Fibroblast of mammary gland (primary cell): ENCODE measurements at places on chromosomes 4 and X.
A peak's percentile ranks its signal among the peaks of the same experiment; 100 is the strongest.

- peak; percentile 48 for DNase-seq
Observed at GRCh38 chr4:76950052-76950955, 752 bp downstream of the SEPTIN11 start.

GRCh38 chr4:39928538-39928937, 49.2 kb downstream of the PDS5A start:
- DNase-seq, result no peak

- peak; percentile 35 for DNase-seq
Observed at GRCh38 chrX:15334561-15334960, 762 bp downstream of the PIGA start.

DNA sequence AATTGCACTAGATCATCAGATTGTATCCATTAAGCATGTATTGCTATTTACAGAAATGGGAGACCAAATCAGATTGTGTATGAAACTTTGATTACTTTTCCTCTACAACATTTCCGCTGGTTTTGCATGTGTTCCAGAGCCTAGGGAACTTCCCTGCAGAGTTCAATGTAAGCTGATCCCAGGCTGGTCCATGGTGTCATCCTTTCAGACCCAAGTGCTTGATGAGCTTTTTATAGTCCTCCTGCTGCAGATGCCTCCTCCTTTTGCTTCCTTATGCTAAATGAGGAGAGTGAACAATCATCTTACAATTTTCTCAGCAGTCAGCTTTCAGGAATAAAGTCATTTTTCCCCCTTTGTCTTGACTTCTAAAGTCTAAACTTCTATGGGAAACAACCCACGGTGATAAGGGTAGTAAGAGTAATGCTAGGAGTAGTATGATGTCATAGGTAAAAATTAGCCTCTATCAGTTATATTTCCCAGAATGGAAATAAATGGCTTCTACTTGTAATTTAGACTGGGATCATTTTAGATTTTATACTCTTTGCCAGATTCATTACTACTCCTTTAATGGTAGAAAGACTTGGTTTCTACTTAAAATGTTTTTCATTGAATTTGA, 55.1 kb upstream of the SLC4A4 start:
- DNase-seq, result no peak

- DNase-seq, result peak; percentile 94
Observed at GRCh38 chrX:48487362-48487798, 11.4 kb downstream of the FTSJ1 start.

DNA sequence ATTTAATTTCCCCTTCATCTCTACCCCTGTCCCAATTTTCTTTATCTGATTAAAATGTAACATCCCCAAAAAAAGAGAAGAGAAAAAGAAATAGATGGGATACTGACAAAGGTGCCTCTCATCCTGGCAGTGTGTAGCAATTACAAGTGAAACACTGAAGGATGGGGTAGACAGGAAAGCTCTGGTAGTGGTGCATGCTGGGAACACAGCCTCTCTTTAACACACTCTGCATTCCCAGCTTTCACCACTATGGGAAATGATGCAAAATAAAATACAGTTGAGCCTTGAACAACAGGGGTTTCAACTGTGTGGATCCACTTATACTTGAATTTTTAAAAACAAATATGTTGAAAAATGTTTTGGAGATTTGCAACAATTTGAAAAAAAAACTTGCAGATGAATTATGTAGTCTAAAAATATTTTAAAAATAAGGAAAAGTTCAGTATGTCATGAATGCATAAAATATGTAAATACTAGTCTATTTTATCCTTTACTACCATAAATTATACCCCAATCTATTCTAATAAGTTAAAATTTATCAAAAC, 239.2 kb upstream of the DDX53 start:
- no peak for DNase-seq
